Stomach (tissue), 19 donors: ENCODE measurements at places on chromosomes 4 and X. TPM values are rescaled to one million over a fixed set of nuclear protein-coding genes. Genes with fewer than 3 reads are reported as not detected.
A peak's percentile ranks its signal among the peaks of the same experiment; 100 is the strongest.

The IL2RG gene
- total RNA-seq, result 11.2 TPM

The CHST7 gene
- total RNA-seq, result 0.29 TPM

The UCHL1 gene
- 12.5 TPM for total RNA-seq

The FGB gene
- total RNA-seq, result not detected

The PAGE4 gene
- not detected for total RNA-seq

The UBQLN2 gene
- total RNA-seq, result 51.9 TPM

The CXCL11 gene
- total RNA-seq, result not detected

The AKAP4 gene
- not detected for total RNA-seq

The DKK2 gene
- 2.6 TPM for total RNA-seq

The ARL9 gene
- 0.55 TPM for total RNA-seq

DNA sequence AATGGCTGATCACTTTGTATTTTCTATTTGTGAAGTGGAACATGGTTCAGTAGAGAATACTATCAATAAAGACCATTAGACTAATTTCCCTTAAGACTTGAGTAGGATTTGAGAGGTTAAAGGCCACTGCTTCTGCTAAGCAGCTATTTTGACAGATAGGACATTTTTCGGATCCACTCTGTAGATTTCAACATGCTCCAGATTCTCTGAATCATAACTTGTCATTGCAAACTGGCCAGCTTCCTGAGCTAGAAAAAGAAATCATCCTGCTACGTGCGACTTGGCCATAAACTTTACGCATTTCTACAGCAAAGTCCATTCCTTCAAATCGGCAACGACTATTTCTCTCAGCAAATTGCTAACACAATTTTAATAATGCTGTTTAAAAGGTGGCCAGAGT, 55.2 kb downstream of the MGST2 start:
- DNase-seq, result no peak

DNA sequence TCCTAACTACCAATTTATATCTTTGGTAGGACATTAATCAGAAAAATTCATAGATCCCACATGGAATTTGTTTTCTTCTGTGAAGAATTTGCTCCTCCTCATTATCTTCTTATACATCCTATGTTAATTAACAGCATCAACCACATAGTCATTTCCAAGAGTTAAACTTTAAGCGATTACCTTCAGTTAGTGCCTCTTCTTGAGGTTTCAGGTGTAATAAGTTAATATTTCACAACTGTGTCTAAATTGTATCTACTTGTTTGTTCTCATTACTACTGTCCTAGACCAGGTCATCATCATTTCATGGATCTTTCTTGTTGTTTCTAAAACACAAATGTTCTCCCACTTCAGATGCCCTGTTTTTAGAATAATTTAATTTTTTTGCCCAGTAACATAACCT, 457.9 kb downstream of the FAT4 start:
- DNase-seq, result no peak

GRCh38 chrX:48530736-48531135, 8.8 kb upstream of the TBC1D25 start:
- DNase-seq, result no peak

DNA sequence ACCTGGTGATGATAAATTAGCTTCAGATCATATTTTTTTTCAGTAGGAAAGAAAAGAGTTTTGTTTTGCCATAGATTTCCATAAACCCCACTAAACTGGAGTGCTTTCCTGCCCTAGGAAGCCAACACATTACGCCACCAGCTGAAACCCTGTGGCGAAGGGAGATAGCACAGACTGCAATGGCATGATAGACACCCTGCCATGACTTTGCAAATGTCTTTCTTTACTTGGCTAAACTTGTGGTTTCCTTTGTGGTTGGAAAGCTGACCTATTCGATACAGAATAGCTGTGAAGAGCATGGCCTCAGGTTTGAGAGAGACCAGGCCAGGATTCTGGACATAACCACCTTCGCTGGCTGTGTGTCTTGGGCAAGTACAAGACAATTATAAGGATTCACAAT, 19.1 kb downstream of the MFAP3L start:
- no peak for DNase-seq

- peak; percentile 75 for DNase-seq
These were observed 5.5 kb downstream of the MPP1 start for GRCh38 chrX:154799556-154800348.

- DNase-seq, result no peak
These were observed 96.4 kb upstream of the C1GALT1C1 start for GRCh38 chrX:120726294-120726693.

DNA sequence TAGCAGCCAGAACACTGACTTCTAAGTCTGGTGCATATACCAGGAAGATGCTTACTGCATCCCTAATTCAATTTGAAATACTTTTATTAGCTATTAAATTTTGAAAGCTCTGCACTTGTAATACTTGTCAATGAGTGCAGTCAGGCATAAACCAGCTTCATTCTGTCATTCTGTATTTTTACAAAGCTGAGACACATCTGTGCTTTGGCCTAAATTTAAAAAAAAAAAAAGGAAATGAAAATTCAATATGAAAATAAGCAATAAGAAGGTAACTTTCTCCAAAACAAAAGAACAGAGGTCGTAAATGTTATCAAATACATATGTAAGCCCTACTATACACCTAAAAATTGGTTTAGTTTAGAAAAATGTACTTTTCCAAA, 7.0 kb downstream of the SMIM14 start:
- no peak for DNase-seq

DNA sequence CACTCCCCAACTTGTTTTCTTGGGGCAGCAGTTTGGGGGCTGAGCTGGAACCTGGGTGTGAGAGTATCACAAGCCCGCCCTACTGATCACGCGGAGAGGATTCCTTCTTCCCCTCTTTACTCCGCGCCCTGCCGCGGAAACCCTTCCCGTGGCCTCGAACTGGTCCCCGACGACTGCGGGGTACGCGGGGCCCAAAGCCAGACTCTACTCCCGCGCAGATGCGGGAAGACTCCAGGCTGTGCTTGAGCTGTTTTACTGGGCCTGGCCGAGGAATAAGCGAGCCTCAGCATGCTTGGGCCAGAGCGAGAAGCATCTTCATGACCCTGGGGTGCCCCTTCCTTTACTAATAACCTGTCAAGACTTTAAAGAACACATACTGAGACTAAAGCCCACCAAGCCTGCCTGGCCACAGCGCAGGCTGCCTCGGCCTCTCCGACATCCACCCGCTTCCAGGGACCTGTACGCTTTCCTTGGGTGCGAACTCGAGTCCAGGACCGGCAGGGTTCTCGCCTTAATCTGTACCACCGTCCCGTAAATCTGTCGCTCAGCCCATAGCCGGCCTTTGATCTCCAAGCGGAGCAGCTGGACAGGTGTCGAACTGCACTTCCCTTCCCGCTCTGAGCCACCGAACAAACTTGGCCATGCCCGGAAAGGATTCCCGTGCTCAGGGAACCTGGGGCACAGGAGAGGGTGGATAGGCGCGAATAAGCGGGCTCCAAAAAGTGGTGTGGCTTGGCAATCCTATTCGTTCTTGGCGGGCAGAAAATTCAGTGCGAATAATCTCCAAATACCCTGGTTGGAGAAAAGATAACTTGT, 55.0 kb upstream of the TMEM33 start:
- DNase-seq, result no peak

DNA sequence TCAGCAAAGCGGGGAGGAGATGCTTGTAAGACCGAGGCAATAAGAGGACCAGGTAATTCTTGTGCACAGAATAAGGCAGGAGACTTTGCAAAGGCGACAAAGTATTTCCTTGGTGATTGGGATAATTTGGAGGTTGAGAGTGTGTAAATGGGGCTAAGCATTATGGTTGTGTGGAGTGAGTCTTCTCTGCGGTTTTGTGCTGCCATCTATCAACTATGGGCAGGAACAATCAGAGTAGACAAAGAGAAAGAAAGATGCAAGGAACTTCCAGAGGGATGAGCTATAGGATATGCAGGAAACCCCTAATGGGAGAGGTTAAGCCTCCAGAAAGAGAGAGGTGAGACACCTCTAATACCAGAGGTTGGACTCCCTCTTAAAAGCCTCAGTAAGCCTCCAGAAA, 339.8 kb downstream of the PAPSS1 start:
- DNase-seq, result no peak

- DNase-seq, result peak; percentile 14
These were observed 177.3 kb downstream of the PABPC4L start for GRCh38 chr4:134024251-134024650.

DNA sequence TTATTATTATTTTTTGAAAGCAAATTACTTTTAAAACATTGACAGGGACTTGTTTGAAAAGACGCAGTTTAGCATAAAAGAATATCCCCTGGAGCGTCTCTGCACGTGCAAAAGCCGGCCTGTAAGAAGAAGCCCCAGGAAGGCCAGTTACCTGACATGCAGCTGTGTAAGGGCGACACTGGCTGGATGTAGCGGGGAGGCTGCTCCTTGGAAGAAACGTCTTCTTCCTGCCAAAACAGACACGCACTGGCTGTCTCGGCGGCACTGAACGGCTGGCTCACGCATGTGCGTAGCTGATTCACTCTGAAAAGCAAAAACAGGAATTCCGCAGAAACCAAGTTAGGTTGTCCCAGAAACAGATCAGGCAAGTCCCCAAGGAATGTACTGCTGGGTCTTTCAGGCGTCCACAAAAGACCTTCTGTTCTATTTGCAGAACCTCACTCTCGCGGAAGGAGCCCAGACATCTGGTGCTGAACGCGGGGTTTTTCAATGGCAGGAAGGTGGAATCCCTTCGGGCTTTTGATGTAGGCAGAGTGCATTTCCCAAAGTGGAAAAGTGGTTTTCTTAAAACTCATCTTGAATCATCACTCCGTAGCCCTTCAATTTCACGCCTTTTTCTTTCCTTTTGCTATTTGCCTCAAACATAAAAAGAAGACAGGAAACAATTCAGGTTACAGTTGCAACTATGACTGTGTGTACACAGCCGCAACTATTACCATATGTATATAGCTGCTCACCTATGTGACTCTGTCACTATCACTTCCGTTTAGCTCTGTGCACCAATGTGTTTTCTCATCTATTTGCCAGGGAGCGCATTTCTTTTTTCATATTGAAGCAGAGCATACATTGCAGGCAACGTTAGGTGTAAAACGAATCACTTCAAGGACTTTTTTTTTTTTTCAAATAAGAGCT, 38.1 kb upstream of the ARSH start:
- DNase-seq, result no peak

GRCh38 chr4:138035781-138036258, 206.3 kb downstream of the SLC7A11 start:
- DNase-seq, result no peak

- DNase-seq, result no peak
These were observed 24.2 kb downstream of the NDNF start for GRCh38 chr4:121048165-121048564.

DNA sequence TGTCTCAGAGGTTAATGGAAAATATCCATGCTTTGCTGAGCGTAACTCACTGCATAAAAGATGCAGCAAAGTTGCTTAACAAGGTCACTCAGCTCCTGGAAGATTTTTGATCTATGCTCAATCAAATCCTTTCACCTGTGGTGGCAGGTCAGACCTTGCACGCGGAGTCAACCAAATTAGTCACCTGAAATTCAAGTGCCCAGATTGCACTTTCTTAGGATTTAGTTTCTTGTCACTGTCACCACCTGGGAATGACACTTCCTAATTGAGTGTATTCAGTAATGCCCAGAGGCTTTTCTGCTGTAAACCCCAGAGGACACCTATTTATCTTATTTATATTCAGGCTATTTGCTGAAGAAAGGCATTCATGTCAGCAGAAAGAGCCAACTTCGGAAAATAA, 215.8 kb upstream of the SMIM31 start:
- DNase-seq, result no peak

GRCh38 chrX:34365471-34365870, 233.4 kb upstream of the FAM47A start:
- DNase-seq, result peak; percentile 49

DNA sequence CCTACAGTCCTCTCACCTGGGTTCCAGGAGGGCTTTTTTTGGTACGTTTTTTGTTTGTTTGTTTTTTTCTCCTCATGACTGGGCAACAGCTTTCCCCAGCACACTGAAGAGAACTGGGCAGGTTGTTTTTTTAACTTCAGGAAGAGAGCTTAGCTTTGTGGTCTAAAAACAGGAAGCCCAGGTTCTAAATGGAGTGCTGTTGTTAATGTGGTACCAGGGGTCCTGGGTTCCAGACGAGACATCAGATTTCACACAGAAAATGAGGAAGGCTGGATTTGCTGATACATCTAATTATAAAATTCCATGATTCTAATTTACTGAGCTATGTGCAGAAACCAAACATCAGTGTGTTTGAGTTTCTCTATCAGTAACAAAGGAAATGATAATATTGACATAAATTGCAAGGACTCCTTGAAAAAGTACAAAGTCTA, 4.2 kb downstream of the MYOZ2 start:
- DNase-seq, result no peak

DNA sequence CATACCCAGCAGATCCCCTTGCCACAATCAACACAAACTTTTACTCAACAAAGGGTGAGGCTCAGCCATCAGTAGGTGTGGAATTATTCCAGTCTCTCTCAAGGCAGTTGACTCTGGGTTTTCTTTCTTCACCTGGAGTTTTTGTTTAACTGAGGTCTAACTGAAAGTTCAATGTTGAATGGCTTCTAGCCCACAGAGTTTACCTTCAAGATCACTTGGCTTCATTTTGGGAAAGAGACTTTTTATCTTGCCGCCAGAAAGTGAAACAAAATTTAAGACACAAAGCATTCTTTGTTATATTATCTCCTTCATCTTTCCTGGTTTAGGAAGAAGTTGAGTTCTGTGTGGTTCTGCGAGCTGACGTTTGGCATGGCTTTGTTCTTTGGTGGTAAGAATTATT, 83.8 kb upstream of the RASGEF1B start:
- peak; percentile 36 for DNase-seq

DNA sequence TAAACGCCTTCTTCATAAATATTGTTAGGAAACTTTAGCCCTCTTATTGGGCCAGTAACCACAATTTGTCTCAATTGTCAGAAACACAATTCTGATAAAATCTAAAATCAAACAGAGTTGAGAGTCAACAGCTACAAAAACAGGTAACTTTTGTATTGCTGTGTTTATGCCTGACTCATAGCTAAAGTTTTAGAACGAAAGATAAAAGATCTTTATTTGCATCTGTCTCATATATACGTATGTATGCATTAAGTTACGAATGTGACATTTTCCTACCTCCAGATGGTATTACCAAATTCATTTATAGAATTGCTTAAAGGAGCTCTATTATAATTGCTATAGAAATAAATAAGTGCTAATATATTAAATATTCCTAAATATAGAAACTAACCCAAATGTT, 887.9 kb upstream of the NDST4 start:
- DNase-seq, result no peak
